ENCODE measurements at places on chromosomes 13 and 19.

- no peak for DNase-seq
These were observed 26.1 kb downstream of the EXOC3L2 start for GRCh38 chr19:45218911-45219743.

GRCh38 chr19:49689133-49690078, at the start of gene ADM5:
TSS of gene ADM5 (plus strand) at chr19:49689594. CDS start at chr19:49689838, 244 bp downstream.
- no peak for DNase-seq

- no peak for DNase-seq
These were observed 10.6 kb downstream of the NDUFB7 start for GRCh38 chr19:14561249-14561648.

DNA sequence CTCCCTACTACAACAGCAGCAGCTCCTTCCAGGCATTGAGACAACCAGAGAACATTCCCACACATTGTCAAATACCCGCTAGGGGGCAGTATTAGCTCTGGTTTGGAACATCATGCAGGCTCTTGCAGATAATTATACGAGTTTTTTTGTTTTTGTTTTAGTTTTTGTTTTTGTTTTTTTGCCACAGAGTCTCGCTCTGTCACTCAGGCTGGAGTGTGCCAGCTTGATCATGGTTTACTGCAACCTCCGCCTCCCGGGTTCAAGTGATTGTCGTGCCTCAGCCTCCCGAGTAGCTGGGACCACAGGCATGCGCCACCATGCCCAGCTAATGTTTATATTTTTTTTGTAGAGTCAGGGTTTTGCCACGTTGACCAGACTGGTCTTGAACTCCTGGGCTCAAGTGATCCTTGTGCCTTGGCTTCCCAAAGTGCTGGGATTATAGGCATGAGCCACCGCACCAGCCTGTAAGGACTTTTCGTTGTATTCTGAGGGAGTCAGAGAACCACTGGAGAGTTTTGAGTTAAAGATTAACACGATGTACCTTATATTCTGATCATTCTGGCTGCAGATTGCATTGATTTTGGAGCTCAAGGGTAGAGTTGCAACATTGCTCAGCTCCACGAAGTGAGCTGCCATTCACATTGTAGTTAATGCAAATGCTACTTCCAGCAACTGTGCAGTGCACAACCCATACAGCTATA, 41.7 kb upstream of the CEACAM20 start:
- peak; percentile 7 for DNase-seq

DNA sequence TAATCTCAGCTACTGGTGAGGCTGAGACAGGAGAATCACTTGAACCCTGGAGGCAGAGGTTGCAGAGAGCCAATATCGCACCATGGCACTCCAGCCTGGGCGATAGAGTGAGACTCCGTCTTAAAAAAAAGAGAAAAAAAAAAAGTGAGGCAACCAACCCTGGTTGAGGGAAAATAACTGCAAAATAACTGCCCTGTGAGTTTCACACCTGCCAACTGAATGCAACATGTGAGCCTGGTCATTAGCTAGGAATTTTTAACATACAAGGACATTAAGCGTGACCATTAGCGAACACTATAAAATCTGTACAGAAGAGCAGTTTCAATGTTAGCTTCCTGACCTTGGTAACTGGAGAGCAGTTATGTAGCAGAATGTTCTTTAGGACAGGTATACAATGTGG, 2.4 kb upstream of the CCNP start:
- DNase-seq, result no peak

GRCh38 chr19:40995355-40995754, 4.3 kb downstream of the CYP2B6 start:
- no peak for DNase-seq

DNA sequence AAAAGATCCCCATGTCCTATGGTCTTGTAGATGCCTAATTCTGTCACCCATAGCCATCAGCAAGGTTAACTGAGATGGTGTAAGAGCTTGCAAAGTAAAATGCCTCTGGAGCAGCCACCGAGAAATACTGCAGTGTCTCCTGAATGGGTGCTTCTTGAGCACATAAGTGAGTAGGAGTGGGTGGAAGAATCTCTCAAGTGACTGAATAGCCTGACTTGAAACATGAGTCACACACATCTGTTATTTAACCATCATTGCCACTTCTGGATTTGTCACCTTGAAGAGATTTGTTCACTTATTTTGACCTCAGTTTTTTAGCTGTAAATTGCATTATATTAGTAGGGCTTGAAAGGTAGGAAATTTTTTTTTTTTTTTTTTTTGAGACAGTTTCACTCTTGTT, 2.3 kb downstream of the ZNF714 start:
- no peak for DNase-seq

DNA sequence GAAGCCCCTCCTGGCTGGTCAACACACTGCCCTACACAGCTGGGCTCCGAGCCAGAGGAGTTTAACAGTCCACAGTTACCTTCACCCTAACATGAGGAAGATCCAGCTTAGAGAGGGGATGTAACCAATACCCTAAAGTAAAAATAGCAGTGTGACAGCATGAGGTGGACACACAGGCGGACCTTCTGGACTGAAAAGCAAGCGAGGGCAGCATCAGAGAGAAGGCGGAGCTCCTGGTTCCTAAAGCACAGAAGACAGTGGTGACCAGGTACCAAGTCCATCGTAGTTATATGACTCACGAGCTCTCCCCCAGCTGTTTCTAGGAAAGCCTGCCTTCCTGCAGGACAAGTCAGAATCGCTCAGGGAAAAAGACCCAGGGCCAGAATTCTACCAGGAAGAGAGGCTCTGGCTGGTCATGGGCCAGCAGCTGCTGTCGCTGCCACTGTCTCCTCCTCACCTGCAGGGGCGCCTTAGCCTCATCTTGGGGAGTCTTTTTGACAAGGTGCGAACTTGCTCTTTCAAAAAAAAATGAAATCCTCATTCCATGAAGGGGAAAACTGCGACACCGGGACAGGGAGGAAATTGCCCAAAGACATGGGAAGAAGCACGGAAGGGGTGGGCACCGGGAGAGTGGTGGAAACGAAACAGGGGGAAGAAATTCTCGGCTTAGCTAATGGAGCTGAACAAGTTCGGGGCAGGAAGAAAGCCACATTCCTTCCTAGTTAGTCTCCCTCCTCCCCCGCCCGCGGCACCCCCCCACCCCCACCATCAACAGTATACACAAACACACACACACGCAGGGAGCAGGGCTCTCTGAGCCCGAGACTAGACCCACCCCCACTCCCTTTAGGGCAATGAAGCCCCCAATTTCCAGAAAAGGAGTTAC, 1.7 kb downstream of the ELL start:
- peak; percentile 62 for DNase-seq

DNA sequence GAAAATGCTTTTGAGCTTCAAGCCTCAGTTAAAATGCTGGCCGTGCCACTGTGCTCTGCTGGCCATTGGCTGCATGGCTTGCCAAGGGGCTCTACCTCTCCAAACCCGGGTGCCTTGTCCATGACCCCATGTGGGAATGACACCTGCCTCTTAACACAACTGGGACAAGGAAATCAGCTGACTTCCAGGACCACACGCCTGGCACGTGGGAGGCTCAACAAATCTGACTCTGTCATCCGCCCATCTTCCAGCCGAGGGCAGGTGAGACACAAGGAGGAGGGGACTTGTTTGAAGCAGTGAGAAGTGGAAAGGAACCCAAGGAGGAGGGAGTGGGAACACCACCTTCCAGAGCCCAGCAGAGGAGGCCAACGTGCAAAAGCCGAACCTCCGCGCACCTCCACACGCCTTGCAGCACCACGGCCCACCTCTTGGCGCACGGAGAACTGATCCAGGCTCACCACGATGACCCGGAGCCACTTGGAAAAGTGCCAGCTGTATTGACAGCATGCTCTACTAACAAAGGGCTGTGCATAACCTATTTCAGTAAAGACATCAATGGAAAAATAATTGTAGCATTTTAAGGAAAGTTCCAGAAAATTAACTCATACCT, 38.3 kb downstream of the COL4A1 start:
- DNase-seq, result no peak

GRCh38 chr13:109684824-109685202, 101.6 kb downstream of the IRS2 start:
- DNase-seq, result no peak

DNA sequence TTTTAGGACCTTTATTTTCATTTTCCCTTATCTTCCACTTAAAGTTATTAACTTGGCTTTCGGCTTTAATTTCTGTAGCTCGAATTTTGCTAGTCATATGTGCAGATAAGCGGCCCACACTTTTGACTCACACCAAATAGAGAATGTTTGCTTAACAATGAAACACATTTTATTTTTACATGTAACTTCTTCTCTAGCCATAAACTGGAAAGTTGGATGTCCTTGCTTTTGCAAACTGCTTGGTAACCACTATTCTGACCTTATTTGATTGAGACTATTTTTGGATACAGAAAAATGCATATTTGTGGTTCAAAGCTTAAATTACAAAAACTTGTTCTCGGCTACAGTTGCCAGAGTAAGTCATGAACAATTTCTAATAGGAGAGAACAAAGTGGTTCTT, 600.0 kb downstream of the KCTD12 start:
- no peak for DNase-seq

GRCh38 chr19:6723108-6723618, 2.7 kb upstream of the C3 start:
- DNase-seq, result no peak

- DNase-seq, result no peak
These were observed 1.9 kb downstream of the PTPRS start for GRCh38 chr19:5338656-5339197.

DNA sequence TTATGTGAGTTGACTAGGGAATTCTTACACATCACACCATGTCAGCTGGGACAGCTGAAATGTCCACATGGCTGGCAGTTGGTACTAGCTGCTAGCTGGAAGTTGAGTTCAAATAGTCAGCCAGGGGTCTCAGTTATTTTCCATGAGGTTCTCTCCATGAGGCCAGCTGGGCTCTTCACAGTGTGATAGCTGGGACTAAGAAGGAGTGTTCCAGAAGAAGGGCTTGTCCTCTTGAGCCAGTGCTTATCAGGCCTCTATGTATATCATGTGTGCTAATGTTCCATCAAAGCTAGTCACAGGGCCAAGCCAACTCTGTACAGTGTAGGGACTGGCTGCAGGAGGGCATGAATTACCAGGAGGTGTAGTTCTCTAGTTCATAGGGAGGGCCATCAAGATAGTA, 11.8 kb downstream of the USPL1 start:
- no peak for DNase-seq

DNA sequence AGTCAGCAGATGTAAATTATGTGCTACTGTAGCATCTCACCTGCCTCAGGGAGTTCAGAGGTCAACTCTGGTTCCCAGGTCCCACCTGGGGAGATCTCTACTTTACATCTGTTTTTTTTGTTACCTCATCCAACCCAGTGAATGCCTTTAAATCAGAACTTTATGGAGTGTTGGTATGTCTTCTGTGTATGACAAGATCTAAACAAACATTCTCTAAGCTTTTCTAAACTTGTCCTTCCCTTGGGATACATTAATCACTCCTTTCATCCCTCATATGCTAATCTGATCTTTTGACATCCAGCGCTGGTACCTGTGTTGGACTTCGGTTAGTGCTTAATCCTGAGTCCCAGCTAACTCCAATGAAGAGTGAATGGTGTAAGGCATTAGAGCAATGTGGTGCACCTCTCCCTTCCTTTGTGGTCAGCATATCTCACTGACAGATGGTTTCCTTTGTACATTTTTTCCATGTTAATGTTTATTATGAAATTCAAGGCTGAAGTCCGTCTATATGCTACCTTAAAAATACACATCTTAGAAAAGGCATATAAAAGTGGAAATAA, 213.4 kb downstream of the ABCC4 start:
- DNase-seq, result no peak

- DNase-seq, result no peak
These were observed 31.3 kb upstream of the FGF9 start for GRCh38 chr13:21639561-21639960.

DNA sequence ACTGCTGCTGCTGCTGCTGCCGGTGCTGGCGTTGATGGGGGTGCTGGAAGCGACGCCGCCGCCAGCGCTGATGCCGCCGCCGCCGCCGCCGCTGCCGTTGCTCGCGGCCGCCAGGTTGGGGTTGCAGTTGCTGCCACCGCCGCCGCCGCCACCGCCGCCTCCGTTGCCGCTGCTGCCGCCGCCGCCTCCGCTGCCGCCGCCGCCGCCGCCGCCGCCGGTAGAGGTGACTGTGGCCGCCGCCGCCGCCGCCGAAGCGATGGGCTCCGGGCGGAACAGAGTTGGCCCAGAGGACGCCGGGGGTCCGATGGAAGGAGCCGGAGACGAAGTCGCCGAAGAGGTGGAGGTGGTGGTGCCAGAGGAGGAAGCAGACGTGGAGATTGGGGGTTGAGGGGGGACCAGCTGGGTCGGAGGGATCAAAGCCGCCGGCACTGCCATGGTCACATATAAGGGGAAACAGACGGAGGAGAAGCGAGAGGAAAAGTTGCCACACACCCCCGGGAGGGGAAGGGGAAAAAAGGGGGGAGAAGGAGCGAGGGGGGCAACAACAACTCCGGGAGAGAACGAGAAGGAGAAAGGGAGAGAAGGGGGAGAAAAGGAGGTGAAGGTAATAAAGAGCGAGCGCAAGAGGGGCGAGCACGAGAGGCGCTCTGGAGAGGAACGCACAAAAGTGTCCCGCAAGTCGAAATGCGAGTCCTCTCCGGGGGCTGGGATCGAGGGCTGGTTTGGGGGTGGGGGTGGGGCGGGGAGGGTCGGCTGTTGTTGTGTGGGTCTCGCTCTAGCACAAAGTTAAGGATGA, 471 bp downstream of the DACH1 start:
- DNase-seq, result no peak

GRCh38 chr19:15781661-15782060, 5.8 kb upstream of the OR10H5 start:
- DNase-seq, result no peak

- DNase-seq, result no peak
These were observed 15.2 kb downstream of the KCTD15 start for GRCh38 chr19:33811736-33812387.

- DNase-seq, result no peak
These were observed 163.7 kb downstream of the SHISA2 start for GRCh38 chr13:25887962-25888655.

GRCh38 chr13:78806457-78806856, 147.5 kb upstream of the OBI1 start:
- DNase-seq, result no peak

DNA sequence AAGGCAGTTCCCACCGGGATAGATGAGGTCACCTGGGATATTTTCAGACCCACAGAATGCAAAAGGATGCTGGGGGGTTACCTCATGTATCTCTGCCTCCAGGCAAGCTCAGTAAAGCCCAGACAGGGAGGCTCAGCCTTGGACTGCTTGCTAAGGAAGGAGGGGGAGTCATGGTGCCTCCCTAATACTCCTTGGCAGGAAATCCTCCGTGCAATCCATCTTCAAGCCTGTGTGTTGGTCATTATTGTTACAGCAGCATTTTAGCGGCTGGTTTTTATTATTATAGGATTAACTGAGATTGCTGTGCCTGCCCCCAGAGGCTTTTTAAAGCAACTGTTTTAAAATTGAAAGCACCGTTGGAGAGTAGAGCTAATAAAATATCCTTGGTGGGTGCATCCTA, 188.5 kb upstream of the UBL3 start:
- DNase-seq, result no peak

DNA sequence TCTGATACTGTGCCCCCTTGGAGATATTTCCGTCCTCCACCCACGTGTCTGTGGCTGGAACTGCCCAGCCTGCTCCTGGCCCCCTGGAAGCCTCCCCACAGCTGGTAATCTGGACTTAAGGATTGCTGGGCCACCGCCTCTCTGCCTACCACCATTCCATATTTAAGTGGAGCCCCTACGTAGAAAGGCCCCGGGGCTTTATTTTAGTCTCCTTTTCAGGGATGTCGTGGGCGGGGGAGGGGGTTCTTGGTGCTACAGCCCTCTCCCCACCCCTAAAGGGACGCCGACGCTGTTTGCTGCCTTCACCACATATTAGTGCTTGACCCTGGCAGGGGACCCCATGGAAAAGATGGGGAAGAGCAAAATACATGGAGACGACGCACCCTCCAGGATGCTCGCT, 2.7 kb upstream of the NOP53 start:
- no peak for DNase-seq
